CD4-positive, alpha-beta T cell treated with Interleukin-1 beta for 1 hour (primary cell): ENCODE measurements at places on chromosomes 2 and 18.

GRCh38 chr2:240635121-240635997 is 10.1 kb downstream of the GPR35 start:
- DNase-seq, result no peak

GRCh38 chr2:96551605-96552314 is 15.2 kb downstream of the ARID5A start:
- no peak for DNase-seq

DNA sequence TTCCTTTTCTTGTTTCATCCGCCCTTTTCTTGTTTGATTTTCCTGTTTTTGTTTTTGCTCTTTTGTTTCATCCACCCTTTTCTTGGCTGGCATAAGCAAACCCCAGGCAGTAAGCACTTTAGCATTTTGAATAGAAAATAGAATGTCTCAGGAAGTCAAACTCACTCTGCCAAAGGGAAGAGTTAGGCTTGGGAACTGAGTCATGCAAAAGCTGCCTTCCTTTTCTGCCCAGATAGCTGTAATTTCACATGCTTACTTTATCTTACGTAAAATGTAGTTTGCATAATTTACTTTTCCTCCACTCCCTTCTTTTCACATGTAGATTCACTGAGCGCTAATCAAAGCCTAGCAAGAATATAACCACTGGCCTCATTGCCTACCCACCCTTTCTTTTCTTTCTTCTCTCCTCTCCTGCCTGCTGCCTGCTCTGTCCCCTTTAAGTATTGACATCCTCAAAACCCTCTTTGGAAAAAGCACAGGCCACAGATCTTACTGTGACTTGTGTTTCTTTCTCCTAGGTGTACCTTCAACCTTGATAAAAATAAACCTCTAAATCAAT is 48.4 kb downstream of the CNGA3 start:
- DNase-seq, result no peak

GRCh38 chr2:197869041-197869440 is 64.6 kb downstream of the PLCL1 start:
- DNase-seq, result no peak

- no peak for DNase-seq
Observed at GRCh38 chr2:239257511-239257937, 143.3 kb downstream of the HDAC4 start.

- DNase-seq, result no peak
Observed at GRCh38 chr2:75315436-75315835, 116.1 kb upstream of the TACR1 start.

GRCh38 chr2:86293612-86294011 is 43.8 kb downstream of the REEP1 start:
- no peak for DNase-seq

- DNase-seq, result peak; percentile 41
Observed at GRCh38 chr2:109331896-109332848, 203.2 kb downstream of the SH3RF3 start.

GRCh38 chr2:232315049-232315922 is 63.3 kb upstream of the ALPP start:
- DNase-seq, result peak; percentile 82

- no peak for DNase-seq
Observed at GRCh38 chr2:185782223-185782769, 43.7 kb downstream of the FSIP2 start.

DNA sequence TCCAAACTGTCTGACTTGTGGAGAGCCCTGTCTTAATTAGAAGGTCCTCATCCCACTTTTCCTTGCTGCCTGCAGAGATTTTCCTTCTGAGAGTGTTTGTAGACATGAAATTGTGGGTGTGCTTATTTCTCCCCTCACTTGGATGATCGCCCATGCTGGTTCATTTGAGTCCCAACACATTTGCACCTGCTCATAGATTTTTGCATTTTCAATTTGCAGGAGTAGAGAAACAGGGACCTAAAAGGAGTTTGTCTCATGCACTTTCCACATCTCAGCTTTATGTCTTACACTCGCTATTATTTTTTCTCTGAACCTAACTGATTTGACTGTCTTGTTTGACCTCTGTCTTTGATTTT is 33.2 kb upstream of the FHL2 start:
- no peak for DNase-seq

GRCh38 chr2:104856973-104857261 is 3.0 kb downstream of the POU3F3 start:
- DNase-seq, result no peak

DNA sequence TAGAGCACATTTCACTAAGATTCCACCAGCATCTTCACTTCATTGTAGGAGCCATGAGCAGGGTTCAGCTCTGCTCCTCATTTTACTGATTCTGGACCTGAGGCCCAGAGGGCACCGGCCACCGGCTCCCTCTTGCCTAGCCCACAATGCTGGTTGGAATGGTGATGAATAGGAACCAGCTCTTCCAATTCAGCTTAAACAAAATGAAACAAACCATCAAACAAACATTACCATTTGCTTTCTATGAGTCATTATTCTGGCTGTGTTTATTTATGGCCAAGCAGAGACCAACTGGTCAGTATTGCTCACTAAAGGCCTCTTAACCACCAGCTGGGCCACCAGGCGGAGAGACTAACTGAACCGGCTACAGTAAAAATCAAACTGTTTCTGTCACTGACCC is 176.7 kb downstream of the MTX2 start:
- DNase-seq, result no peak

GRCh38 chr18:23037646-23038045 is 97.6 kb upstream of the CABLES1 start:
- no peak for DNase-seq

DNA sequence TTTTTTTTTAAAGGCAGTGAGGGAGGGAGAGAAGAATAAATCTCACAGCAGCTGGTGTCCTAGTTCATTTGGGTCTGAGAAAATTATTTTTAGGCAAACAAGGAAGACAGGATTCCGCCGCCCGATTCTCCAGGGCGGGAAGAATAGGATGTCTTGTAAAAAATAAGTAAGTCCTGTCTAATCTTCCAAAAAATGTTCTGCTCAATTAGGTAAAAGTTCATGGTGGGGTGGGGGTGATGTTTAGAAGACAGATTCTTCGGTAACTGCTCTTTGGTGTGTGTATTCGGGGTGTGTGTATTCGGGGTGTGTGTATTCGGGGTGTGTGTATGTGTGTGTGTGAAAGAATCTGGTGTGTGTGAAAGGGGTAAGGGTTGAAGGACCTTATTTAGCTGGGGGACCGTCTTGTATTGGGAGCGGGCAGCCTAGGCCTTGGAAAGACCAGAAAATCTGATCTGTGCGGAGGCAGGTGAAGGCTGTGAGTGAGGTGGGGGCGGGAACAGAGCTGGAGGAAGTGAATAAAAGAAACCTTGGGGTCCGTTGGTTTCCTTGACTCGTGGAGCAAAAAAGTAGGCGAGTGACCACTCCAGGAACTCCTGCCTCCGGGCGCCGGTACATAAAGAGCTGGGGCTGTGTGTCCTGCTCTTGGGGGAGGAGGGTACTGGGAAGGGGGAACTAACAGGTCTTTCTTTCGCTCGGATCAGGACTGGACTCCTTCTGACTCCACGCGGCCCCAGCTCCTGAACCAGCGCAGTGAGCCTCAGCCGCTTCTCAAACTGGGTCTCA is 4.4 kb upstream of the PAX3 start:
- no peak for DNase-seq

DNA sequence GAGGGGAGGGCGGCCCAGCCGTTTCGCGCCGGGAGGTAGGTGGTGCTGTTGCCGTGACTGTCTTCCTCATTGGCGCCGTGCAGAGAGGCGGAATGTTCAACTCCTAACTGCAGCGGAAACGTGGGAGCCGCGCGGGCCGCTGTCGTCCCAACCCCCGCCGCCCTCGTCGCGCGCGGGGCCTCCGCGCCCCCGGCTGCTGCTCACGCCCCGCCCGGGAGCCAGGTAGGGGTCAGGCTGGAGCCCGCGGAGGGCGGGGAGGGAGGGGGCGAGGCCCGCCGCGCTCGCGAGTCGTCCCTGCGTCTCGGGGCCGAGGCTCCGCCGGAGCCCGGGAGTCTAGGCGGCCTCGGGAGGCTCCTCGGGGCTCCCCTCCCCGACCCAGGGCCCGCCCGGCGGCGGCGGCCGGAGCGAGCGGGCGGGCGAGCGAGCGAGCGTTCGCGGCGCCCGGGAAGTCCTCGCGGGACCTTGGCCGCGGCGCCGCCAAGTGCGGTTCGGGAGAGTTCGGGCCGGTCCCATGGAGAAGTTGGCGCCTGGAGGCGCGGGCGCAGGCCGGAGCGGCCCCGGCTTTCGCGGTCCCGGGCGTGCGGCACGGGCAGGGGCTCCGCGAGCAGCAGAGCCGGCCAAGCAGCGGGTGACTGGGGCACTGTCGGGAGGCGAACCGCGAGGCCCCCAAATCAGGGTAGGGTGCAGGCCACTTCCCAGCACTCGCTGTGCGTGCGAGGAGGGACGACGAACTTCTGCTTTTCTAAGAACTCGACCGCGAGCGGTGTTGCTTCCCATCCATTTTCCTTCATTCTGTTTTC is at the start of gene MAP3K20:
Gene MAP3K20 (plus strand): TSS at position 66 of the 800 bp plus-strand sequence. CDS start 15,186 bp downstream, outside the sequence.
- DNase-seq, result peak; percentile 31

DNA sequence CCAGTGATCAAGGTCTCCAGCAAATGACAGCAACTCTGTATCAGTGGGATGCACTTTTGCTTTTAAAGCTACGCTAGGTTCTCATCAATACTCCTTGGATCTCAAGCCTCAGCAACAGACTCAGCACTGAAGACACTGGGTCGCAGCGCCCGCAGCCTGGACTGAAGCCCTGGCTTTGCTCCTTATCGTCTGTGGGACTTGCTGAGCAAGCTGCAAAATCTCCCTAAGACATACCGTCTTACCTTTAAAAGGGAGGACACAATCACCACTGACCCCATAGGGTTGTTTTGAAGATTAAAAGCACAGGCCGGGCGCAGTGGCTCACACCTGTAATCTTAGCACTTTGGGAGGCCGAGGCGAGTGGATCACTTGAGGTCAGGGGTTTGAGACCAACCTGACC is 8.1 kb downstream of the CYB5A start:
- DNase-seq, result no peak

DNA sequence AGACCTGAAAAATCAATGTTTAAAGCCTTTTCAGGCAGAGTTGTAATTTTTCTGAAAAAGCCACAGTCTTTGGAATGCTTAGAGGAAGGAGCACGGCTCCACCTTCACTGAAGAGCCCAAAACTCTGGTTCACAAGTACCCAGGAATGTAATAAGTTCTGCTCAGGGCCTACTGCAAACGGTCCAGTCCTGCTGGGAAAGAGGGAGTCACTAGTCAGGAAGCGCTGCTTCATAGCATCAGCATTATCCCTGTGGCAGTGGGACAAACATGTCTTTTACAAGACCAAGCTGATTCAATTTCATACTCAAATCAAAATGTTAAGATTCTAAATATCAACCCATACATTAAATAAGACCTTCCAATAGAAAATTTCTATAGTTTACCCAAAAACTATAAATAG is 152.9 kb upstream of the PGAP1 start:
- DNase-seq, result no peak

GRCh38 chr18:46866523-46866922 is 50.8 kb downstream of the PIAS2 start:
- no peak for DNase-seq

- DNase-seq, result peak; percentile 31
Observed at GRCh38 chr2:109143214-109144187, 14.5 kb downstream of the SH3RF3 start.

DNA sequence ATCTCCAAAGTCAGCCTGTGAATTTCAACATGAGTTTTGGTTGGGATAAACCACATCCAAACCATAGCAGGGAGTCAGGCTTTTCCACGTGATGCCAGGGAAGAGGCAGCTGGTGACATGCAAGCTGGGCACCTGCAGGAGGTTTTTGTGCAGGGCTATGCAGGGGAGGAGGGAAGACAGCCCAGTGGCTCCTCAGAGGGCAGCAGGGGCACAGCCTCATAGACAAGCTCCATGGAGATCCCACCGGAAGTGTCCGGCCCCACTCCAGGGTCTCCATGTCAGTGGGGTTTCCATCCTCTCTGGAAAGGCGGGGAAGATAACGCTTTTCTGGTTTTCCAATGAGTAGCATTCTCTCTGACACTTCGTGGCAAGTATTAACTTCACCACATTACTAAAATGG is 135.6 kb upstream of the TPO start:
- DNase-seq, result no peak

- DNase-seq, result no peak
Observed at GRCh38 chr2:241534701-241535375, 23.7 kb upstream of the BOK start.

GRCh38 chr18:683531-683930 is 26.1 kb downstream of the TYMS start:
- DNase-seq, result no peak

- DNase-seq, result no peak
Observed at GRCh38 chr2:216918088-216918680, 58.3 kb upstream of the TNP1 start.

DNA sequence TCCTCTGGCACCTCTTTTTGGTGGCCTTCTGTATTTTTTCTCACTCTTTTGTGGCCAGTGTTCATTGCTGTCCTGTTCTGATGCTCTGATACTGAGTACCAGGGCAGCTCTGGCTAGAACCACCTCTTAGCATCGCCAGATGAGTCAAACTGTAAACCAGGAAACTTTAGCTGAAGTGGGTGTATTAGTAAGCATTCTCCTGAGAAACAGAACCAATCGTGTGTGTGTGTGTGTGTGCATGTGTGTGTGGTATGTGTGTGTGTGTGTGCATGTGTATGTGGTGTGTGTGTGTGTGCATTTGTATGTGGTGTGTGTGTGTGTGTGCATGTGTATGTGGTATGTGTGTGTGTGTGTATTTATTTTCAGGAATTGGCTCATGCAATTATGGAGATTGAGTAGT is 166.3 kb upstream of the SKOR2 start:
- DNase-seq, result no peak

GRCh38 chr2:75556679-75557366 is 3.9 kb downstream of the EVA1A start:
- DNase-seq, result no peak
